ENCODE measurements at places on chromosomes 16 and 17.

GRCh38 chr17:49936386-49936785 is 32.6 kb upstream of the DLX4 start:
- DNase-seq: no peak

DNA sequence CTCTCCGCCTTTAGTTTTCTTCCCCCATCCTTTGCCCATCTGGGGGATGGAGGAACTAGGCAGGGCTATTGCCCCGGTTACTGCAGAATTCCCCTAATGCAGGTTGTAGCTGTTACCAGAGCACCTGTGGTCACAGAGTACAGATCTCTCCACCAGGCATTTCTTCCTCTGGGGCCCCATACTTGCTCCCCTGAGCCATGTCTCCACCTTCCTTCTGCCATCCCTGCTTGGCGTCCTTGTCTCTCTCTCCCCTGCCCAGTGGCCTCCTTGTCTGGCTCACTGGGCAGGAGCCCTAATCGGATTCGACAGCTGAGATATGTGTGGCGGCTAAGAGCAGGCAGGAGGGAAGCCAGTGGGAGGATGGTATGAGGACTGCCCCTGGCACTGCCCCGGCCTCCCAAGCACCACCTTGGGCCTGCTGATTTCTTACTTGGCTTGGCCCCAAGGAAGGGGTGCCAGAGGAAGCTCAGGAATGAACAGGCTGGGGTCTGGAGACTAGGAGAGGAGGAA is 2.0 kb downstream of the RARA start:
- peak; percentile 53 for DNase-seq

- DNase-seq: peak; percentile 83
Observed at GRCh38 chr16:66894948-66895688, 14.8 kb downstream of the PDP2 start.

- DNase-seq: no peak
Observed at GRCh38 chr17:48149787-48150463, 42.4 kb downstream of the SNX11 start.

DNA sequence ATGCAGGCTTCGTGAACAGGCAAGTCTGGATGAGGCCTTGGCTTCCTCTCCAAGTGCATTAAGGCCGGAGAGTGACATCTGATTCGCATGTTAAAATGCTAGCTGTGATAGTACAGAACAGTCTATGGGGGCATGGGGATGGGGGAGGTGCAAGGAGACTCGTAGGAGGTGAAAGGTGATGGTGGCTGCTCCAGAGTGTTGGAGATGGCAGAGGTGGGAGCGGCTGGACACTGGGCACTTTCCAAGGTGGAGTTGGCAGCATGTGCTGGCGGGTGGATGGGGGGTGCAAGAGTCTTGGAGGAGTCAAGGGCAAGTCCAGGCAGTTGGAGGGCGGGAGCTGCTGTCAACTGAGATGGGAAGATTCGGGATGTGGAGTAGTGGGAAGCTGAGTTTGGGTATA is 350.9 kb upstream of the TNRC6C start:
- DNase-seq: no peak

DNA sequence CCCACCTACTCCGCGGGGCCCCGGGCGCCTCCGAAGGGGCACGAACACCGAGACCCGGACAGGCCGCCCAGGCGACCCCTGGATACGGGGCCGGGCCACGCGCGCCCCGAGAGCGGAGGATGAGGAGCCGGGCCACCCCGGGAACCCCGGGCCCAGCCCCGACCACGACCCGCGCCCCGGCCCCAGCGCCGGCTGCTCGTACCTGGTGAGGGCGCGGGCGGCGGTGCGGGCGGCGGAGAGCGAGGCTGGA is 192 bp downstream of the FASN start:
- DNase-seq: no peak
